Inflammatory macrophage (primary cell): ENCODE measurements at places on chromosomes 6 and 20.

- DNase-seq = no peak
Measured at GRCh38 chr20:21279706-21280521, 23.2 kb upstream of the XRN2 start.

- DNase-seq = no peak
Measured at GRCh38 chr6:53931086-53931485, 136.3 kb downstream of the LRRC1 start.

- DNase-seq = peak; percentile 9
Measured at GRCh38 chr20:37911838-37912281, 8.9 kb downstream of the VSTM2L start.

DNA sequence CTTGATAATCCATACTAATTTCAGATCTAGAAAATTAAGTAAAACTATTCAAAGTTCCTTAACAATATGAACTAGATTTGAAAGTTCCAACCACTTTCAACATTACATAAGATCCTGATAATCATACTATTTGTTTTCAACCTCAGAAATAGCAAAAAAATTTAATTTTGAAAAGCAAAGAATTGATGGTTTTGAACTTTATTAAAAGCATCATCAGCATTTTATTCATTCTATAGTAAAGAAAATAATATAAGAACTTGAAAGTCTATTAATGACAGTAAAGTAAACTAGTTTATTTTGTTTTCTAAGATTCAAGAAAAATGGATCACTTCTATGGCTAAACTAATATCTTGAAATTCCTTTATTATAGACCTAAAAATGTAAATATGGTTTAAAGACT is 26.8 kb downstream of the EYS start:
- no peak for DNase-seq

DNA sequence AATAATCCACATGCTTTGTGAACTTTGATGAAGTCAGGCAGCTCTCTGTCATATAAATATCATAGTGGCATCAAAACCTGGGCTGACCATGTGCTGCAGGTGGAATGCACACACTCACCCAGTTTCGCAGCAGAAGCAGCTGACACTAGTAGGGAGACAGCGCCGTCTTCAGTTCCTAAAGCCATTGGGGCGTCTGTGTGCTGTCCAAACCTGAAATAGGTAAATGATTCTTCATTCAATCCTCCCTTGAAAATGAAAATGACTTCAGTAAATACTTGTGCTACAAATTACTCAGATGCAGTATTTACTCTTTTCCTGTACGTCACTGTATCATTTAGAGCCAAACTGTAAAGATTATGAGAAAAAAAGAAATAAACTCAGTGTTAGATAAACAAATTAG is 127.5 kb downstream of the EYA4 start:
- no peak for DNase-seq

DNA sequence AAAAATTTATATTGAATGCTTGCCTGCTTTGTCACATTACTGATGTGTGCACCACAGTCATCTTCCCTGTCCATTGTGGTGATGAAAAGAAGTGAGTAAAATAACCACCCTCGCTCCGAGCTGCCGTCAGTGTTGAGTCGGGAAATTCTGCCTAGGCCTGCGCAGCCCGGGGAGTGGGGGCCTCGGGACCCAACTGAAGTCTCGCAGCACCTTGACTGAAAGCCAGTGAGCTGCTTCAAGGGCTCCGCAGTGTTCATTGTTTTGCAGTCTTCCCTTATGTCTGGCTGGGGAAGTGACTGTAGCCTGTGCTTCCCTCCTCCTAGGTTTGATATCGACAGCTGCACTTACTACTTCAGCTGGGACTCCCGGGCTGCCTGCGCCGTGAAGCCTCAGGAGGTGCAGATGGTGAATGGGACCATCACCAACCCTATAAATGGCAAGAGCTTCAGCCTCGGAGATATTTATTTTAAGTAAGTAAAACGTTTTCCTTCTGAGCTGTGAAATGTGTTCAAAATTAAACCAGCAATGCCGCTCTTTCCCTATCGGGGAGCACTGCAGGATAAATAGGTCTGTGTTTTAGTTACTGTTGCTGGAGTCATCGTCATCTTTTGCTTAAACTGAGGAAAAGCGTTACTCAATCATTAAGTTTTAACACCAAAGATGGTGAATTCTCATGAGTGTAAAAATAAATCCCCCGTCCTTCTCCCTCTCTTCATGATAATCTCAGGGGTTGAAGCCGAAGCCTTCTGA is 32.7 kb upstream of the SLC22A1 start:
- no peak for DNase-seq

DNA sequence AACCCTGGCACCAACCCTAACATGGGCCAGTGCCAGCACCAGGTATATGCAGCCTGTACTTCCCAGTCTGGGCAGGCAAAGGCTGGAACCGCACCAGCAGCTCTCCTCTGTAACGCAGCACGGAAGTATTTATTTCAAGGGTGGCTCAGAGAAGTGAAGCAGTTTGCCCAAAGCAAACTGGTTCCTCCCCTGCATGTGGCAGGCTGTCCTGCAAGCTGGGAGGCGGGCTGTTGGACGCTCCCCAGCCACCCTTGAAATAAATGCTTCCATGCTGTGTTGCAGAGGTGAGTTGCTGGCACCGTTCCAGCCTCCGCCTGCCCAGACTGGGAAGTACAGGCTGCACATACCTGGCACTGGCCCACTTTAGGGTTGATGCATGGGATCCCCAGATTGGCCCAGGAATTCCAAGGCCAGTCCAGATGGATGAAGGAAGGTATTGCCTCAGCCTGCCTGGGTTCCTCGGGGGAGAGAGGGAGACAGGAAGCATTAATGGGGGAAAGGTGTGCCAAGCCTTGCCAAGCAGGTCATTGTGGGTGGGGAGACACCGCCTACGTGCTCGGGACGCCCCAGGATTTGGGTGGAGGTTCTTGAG is 49.8 kb downstream of the PPARD start:
- no peak for DNase-seq

- peak; percentile 69 for DNase-seq
Measured at GRCh38 chr6:34696189-34696738, 303 bp downstream of the ILRUN start.
